Right renal cortex interstitium (tissue), 3 donors: ENCODE measurements at places on chromosomes 11 and 22. TPM values are rescaled to one million over a fixed set of nuclear protein-coding genes. Genes with fewer than 3 reads are reported as not detected.

FREY1 gene
- 0.32 TPM for polyA plus RNA-seq

DNA sequence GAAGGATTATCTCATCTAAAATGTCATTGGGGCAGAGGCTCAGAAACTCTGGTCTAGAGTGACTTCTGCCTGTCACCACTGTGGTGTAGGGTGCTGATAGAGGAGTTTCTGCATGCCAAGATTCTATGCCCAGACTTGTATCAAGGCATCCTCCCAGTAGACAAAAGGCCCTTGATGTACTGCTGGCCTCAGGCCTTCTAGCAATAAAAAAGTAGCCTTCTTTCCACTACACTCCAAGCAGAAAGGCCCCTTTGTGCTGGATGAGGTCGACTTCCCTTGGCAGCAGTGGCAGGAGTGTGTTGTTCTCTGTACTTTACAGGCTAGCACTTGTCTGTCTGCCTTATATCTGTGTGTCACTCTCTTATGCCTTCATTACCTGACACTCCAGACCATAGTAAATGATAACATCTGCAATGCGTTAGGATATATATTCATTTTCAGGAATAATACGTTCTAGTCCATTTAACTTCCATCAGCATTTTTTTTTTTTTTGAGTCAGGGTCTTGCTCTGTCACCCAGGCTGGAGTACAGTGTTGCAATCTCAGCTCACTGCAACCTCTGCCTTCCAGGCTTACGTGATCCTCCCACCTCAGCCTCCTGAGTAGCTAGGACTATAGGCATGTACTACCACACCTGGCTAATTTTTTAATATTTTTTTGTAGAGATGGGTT is 49.5 kb upstream of the RRM1 start:
- DNase-seq, result no peak

DNA sequence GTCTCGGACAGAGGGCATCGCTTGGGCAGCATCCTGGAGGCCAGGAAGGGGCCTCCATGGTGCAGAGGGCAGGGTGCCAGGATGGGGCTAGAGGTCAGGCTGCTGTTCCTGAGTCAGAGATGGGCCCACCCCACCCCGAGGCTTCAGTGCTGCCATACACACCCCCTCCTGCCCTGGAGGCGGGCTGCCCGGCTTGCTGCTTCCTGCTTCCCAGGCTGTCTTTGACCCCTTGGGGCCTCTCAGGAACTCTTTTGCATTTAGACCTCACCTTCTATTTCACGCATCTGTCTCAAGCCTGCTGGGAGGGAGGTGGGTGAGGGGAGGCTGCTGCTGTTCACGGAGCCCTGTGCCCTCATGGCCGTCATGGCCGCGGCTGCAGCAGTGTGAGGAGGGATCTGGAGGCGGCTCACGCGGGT is 6.6 kb upstream of the GRAMD4 start:
- DNase-seq, result no peak

- no peak for DNase-seq
These were observed 35.3 kb downstream of the EXPH5 start for GRCh38 chr11:108558222-108558621.

GRCh38 chr11:104731890-104732289 is 166.4 kb downstream of the CASP12 start:
- DNase-seq, result no peak

- no peak for DNase-seq
These were observed 12.5 kb downstream of the PLET1 start for GRCh38 chr11:112248201-112248600.

- DNase-seq, result no peak
These were observed 123.6 kb upstream of the TENM4 start for GRCh38 chr11:79564288-79564925.

GRCh38 chr22:29782061-29782845 is 15.1 kb downstream of the UQCR10 start:
- DNase-seq, result no peak

- no peak for DNase-seq
These were observed 1.8 kb upstream of the FIBIN start for GRCh38 chr11:26992031-26992541.

GRCh38 chr11:57463671-57464538 is 3.6 kb downstream of the RTN4RL2 start:
- DNase-seq, result no peak

SLC5A12 gene
- 52.2 TPM for polyA plus RNA-seq

DEUP1 gene
- 1.5 TPM for polyA plus RNA-seq

DNA sequence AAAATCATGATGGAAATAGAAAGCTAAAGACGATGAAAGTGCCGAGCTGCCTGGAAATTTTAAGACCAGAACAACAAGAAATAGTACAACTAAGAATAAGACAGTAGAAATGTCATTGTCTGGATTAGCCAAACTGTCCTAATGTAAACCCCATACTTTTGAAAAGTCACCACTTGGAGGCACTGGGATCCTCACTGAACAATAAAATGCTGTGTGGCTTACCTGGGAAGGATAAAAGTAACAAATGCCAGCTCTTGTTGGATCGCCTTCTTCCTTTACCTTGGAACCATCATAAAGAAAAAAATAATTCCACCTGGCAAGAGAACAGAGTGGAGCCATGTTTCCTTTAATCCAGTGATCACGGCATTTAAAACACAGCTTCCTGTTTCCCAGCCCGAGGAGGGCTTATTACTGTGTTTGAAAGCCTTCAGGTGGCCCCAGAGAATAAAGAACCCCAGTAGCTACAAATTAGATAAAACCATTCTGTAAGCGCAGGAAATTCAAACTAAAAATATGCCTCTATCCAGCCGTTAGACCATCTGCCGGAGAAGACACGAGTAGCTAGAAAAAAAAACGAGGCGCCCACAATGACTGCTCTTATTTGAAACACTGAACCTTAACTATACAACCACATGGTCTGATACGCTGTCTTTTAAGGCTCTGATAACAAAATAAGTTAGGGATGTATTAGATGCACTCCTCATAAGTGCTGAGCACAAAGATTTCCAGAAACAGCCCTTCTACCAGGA is 4.4 kb downstream of the HPS4 start:
- DNase-seq, result no peak

- DNase-seq, result no peak
These were observed 685.9 kb upstream of the LRRC4C start for GRCh38 chr11:42145311-42145710.

DNA sequence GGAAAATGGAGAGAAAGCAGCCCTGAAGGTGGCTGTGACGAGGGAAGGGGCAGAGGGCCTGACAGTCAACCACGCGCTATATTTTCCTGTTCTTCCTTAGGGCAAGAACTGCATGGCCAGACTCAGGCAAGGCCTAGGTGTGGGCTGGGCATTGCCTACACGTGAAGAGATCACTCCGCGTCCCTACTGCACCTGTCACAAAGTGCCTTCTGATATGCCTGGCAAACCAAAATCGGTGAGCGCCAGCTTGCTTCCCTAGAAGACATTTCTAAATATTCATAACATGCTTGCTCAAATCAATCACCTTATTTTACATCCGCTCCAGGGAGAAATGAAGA is 6.3 kb downstream of the TMEM121B start:
- DNase-seq, result no peak

DNA sequence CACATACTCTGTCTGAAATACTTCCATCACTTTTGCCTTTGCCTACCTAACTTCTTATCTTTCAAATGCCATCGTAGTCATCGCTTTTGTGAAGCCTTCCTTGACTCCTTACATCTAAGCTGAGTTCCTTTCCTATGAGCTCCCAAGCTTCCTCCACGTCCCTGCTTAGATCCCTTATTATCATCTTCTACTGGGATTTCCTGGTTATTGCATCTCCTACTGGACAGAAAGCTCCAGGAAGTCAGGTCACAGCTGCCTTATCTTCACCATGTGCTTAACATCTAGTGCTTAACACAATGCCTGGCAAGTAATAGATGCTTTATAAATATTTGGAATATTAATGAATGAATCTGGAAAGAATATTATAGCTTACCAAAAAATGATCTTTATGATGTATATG is 5.9 kb downstream of the YPEL4 start:
- no peak for DNase-seq

DNA sequence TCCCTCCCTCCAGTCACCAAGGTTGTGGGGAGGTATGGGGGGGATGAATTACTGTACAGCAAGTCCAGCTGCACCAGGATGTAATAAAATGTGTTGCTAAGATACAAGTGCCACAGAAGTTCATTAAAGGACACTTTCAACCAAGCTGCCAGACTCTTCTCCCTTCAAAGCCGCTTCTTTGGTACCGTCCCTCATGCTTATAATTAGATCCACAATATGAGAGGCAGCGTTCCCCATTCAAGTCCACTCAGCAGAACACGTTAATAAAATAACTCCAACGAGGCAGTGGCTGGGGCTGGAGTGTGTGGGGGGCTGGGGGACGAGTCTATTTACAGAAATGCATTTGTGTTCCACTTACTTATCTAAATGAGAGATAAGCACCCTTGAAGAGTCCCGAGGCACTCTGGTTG is 14.7 kb downstream of the PHF21B start:
- peak; percentile 21 for DNase-seq

DNA sequence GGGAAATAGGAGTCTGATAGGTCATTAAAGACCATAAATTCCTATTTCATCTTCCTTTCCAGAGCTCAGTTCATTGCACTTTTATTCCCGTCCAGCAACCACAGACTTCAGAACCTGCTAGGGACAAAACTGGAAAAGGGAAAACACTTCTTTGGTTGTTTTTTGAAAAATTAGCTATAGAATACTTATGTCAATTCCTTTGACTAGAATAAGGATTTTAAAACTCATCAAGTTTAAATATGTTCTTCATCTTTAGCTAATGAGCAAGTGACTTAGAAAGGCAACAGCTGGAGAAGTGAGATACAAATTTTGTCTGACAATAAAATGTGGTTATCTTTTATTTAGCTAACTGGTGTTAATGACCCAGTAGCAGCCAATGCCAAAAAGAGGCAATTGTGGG is 206.9 kb downstream of the SOX6 start:
- DNase-seq, result no peak

DNA sequence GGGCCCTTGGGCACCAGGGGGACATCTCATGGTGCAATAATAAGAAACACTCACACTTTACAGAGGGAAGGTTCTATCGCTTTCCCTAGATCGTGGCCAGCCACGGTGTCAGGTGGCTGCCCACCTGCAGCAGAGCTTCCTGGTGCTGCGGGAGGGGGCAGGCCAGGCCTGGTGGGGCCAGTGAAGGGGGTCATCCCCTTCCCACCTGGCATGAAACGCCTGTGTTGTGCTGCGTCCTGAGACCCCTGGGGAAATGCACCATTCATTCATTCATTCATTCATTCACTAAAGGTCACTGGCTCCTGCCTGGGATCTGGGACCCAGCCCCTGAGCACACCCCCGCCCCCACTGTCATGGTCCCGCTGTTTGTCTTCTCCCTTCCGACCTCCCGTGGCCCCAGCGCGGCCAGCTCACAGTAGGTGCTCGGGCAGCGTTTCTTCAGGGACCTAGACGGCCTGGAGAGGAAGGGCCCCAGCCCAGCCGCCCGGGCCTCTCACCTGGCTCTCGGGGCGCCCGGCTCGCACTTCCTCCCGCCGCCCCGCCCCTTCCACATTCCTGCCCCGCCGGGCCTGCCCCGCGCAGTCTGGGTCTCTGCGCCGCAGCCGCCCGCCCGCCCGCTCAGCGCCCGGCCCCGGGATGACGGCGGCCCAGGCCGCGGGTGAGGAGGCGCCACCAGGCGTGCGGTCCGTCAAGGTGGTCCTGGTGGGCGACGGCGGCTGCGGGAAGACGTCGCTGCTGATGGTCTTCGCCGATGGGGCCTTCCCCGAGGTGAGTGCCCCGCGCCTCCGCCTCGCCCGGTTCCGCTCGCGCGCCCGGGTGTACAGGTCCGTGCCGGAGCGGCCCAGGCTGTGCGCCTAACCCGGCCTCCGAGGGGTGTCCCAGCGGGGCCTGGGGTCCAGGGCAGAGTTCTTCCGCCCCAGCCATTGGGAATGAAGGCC is at the start of gene RHOD:
Gene RHOD (plus strand): TSS at position 581 of the 938 bp plus-strand sequence. CDS start 56 bp downstream, at position 637.
- no peak for DNase-seq

NTM gene
- polyA plus RNA-seq, result 35.7 TPM

GRCh38 chr11:108945341-108945740 is 280.5 kb downstream of the DDX10 start:
- DNase-seq, result no peak

GRCh38 chr11:69013009-69013951 is at the start of gene MRGPRF:
Gene MRGPRF, minus strand, starts transcription at chr11:69013246. Its CDS starts 3,345 bp downstream, at chr11:69009901.
- DNase-seq, result no peak

OR5B21 gene
- not detected for polyA plus RNA-seq

BRMS1 gene
- 30.7 TPM for polyA plus RNA-seq

- no peak for DNase-seq
These were observed 1.1 kb downstream of the OR5A2 start for GRCh38 chr11:59425131-59425530.

MRGPRX3 gene
- polyA plus RNA-seq, result not detected

MIF gene
- polyA plus RNA-seq, result 161 TPM

DNA sequence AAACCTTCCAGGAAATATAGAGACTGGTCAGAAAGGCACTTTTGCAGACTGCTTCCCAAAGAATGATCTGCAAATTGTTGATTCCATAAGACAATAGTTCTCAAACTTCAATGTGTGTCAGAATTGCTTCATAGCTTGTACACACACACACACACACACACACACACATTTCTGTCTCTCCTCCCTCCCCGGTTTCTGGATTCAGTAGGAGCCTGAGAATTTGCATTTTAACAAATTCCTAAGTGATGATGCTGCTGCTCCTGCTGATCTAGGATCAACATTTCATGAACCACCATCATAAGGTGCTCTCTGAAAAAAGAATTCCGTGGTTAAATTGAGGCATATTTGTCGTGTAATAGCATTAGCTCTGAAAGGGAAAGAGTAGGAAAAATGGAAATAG is 35.3 kb upstream of the FZD4 start:
- no peak for DNase-seq

DNA sequence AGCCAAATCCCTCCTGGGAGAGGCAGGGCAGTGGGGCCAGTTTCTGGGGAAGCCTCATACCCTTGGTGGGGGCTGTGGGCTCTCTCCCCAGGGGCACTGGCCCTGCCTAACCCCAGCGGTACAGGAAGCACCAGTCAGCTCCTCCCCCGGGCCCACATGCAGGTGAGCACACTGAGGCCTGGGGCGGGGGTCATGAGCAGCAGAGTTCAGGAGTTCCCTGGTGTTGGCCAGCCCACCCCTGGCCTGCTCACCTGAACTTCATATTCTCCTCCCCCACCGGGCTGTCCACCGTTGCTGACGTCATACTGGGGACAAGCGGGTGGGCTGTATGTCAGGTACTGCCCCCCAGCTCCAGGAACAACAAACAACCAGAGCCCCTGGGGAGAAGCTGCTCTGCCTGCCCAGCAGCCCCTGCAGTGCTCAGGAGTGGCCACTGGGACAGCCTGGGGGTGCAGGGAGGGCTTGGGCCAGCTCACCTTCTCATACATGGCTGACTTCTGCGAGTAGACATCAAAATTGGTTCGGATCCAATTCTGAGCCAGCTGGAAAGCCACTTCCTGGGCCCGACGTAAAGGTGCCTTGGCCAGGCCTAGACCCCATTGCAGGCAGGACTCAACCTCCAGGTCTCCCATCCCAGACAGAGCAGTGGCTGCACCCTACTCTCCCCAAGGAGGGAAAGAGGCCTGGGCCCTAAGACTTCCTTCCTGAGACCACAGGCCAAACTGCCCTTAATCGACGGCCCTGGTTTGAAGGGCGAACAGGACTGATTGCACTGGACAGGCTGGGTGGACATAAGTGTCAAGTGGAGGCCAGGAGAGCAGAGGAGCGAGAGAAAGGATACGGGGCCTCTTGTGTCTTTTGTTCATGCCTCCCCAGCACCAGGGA is 20.8 kb downstream of the TREH start:
- no peak for DNase-seq
